ENCODE measurements at places on chromosomes 7 and 10. TPM values are rescaled to one million over a fixed set of nuclear protein-coding genes. Genes with fewer than 3 reads are reported as not detected.

GRCh38 chr7:129684777-129685176 is 73.3 kb downstream of the NRF1 start:
- H3K27me3 ChIP-seq = no peaks in the 10 kb centered on the region
- no peak overlapping the region for H3K27ac ChIP-seq
- no peaks in the 10 kb centered on the region for H3K4me1 ChIP-seq
- no peak overlapping the region for H3K4me3 ChIP-seq

GRCh38 chr10:103111031-103111917 is 81.8 kb downstream of the NT5C2 start:
- H3K4me1 ChIP-seq = peaks cover 42% of the 10 kb centered on the region
- peak overlapping the region; percentile 82 for H3K27ac ChIP-seq
- no peaks in the 10 kb centered on the region for H3K36me3 ChIP-seq
- H3K4me3 ChIP-seq = no peak overlapping the region

DNA sequence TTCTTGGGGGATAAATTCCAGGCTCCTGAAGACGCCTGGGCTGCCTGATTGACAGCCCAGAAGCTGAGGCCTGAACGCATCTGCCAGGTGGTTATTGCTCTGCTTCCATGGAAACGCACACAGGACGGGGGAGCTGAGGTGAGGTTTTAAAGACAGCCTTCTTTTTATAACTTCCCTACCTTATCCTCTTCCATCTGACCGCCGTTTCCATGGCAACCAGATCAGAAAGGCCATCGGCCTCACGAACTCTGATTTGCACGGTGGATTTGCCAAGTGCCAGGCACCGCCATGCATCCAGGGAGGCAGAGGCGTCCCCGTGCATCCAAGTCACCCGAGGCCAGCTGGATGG is 260.9 kb downstream of the ADARB2 start:
- H3K36me3 ChIP-seq = no peaks in the 10 kb centered on the region
- H3K27ac ChIP-seq = no peak overlapping the region
- H3K4me3 ChIP-seq = no peak overlapping the region
- no peaks in the 10 kb centered on the region for H3K4me1 ChIP-seq
- no peak for DNase-seq
- no peaks in the 10 kb centered on the region for H3K27me3 ChIP-seq

GRCh38 chr10:14740684-14741247 is 33.9 kb downstream of the FAM107B start:
- H3K27ac ChIP-seq = no peak overlapping the region
- no peak overlapping the region for H3K4me3 ChIP-seq
- DNase-seq = no peak
- H3K36me3 ChIP-seq = no peaks in the 10 kb centered on the region

The SHTN1 gene
- 31.7 TPM for total RNA-seq

The BHLHA15 gene
- total RNA-seq = 8.7 TPM

The USP54 gene
- total RNA-seq = 239 TPM

All from thyroid gland (tissue), 4 donors.